PC-9 (cell line): ENCODE measurements at places on chromosomes 7 and 10. TPM values are rescaled to one million over a fixed set of nuclear protein-coding genes. Genes with fewer than 3 reads are reported as not detected.

CALML3 gene
- total RNA-seq, result not detected in 2 replicates

DNA sequence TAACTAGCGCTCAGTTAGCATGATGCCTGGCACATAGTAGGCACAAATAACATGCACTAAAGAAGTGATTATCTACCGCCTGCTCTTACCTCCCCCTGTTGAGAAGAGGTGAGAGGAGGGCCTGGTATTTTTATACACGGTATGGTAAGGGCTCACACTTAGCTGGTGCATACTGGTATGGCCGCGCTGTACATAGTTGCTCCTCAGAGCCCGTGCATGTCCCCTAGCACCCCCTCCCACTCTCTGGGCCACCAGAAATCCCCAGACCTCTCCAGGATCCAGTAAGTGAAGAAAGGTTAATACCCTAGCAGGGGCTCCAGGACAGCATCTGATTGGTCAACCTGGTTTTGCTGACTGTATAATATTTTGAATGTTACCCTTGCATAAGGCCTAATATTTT, 121.4 kb downstream of the RAB11FIP2 start:
- no peak overlapping the region for H3K4me3 ChIP-seq
- no peak for DNase-seq
- H3K4me1 ChIP-seq, result no peaks in the 10 kb centered on the region
- peaks cover 39% of the 10 kb centered on the region for H3K27me3 ChIP-seq
- H3K36me3 ChIP-seq, result no peaks in the 10 kb centered on the region

DNA sequence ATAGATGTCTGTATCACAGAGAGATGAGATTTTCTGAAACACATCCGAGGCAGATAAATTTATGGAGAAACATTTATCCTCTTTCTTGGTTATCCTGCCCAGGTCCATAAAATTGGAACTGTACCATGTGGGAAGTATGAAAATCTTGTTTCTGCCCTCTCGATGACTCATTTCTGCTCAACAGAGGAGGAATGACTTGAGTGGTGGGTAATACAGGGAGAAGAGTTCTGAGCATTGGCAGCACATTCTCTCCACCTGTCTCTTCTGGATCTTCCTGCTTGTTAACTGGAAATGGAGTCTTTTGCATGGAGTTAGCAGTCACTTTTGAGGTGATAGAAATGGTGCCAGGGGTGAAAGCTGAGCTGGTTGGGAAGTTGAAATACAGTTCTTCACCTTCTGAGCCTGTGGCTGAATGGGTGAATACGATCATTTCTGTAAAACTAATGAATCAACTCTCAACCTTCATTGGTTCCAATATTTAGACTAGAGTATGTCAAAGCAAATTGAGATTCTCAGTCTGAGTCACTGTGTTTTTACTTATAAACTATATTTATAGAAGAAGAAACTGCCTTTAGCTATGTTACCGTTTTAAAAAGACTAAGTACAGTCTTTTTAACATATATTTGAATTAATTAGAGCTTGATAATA, 945.5 kb downstream of the SORCS3 start:
- H3K27ac ChIP-seq, result no peak overlapping the region
- no peaks in the 10 kb centered on the region for H3K4me1 ChIP-seq
- no peak for DNase-seq
- H3K36me3 ChIP-seq, result no peaks in the 10 kb centered on the region

DNA sequence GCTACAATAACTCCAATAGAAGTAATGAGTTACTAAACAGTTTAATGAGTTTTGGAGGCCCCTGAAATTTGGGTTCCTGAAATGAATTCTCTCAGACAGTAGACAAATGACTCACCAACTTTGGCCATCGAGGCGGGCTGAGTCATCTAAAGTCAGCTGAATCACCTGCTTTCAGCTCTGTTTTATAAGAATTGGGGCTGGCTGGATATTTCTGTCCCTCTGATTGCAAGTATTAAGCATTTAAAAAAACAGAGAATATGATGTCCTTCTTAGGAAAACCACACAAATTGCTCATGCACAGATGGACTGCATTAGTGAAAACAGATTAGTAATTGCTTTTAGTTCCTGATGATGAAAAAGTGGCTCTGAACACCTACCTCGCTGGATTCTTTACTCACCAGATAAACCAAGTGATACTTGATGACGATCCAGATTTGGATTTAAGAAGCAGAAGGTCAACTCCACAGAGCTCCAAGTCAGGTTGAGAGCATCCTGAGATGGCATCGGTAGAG, 59.1 kb downstream of the ZNF365 start:
- peak overlapping the region; percentile 6; the same call in 1 of the 2 replicates for H3K4me3 ChIP-seq
- H3K4me1 ChIP-seq, result peaks cover 22% of the 10 kb centered on the region
- peak; percentile 64 for DNase-seq
- H3K27ac ChIP-seq, result peak overlapping the region; percentile 81
- no peaks in the 10 kb centered on the region for H3K36me3 ChIP-seq

NKX2-3 gene
- total RNA-seq, result not detected in 2 replicates

DNA sequence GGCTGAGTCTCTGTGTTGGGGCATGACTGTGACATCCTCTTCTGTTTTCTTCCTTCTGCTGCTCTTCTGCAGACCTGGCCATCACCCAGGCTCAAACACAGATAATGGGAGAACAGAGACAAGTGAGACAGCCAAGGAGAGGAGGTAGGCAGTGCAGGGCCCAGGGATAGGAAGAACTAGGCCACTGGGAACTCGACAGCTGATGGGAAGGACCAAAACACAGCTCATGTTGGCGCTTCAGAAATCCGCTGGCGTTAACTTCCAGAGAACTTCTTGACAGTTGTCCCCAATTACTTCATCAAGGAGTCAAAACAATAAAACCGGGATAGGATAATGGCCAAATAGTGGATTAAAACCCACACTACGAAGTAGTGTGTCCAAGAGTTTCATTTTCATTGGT, 97.0 kb upstream of the PALS2 start:
- DNase-seq, result no peak
- no peaks in the 10 kb centered on the region for H3K27me3 ChIP-seq
- no peak overlapping the region for H3K4me3 ChIP-seq
- no peaks in the 10 kb centered on the region for H3K36me3 ChIP-seq
- no peak overlapping the region for H3K27ac ChIP-seq

BTBD16 gene
- 0.28 and 0.37 TPM in 2 replicates for total RNA-seq

GOLGA7B gene
- total RNA-seq, result 0.90 and 1.1 TPM in 2 replicates

ACBD7 gene
- total RNA-seq, result 5.9 and 8.2 TPM in 2 replicates

- no peak overlapping the region for H3K4me3 ChIP-seq
- H3K27me3 ChIP-seq, result no peaks in the 10 kb centered on the region
- peak; percentile 64 for DNase-seq
- no peak overlapping the region for H3K27ac ChIP-seq
Observed at GRCh38 chr10:16832351-16833080, 15.3 kb upstream of the RSU1 start.

NCF1 gene
- total RNA-seq, result 0.38 and 0.41 TPM in 2 replicates

CALHM1 gene
- not detected in 2 replicates for total RNA-seq
